ENCODE measurements at places on chromosomes 13 and 19.

GRCh38 chr13:59247171-59247570, 916.6 kb downstream of the DIAPH3 start:
- DNase-seq, result no peak

DNA sequence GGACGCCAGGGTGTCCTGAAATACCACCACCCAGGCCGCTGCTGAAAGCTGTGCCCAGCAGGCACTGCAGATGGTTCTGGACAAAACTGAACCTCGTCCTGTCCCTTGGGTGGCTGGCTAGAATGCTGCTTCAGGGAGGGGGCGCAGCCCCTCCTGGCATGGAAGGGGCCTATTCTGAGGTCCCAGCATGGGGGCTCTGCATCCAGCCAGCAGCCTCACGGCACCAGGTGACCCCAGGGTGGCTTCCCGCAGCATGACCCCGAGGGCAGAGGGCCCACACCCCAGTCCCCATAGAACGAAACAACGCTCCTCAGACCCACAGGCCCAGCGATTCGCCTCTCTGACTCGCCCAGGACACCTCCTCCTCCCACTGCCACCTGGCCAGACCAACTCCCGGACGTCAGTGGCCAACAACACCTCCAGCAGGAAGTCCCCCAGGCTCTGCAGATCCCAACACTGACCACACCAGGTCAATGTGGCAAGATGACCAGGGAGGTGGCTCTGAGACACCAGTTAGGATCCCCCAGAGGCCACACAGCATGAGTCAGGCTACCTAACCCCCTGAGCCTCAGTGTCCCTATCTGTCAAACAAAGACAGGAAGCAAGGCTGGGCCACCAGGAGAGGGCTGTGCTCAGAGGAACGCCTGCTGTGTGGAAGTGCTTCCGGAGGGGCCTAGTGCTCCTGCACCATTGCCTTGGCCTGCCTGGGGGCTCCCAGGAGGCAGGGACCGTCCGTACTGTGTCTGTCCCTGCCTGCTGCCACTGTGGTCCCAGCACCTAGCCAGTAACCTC, 6.1 kb downstream of the MKNK2 start:
- no peak for DNase-seq

- no peak for DNase-seq
These were observed 1135.9 kb upstream of the PCDH20 start for GRCh38 chr13:62551588-62551987.

DNA sequence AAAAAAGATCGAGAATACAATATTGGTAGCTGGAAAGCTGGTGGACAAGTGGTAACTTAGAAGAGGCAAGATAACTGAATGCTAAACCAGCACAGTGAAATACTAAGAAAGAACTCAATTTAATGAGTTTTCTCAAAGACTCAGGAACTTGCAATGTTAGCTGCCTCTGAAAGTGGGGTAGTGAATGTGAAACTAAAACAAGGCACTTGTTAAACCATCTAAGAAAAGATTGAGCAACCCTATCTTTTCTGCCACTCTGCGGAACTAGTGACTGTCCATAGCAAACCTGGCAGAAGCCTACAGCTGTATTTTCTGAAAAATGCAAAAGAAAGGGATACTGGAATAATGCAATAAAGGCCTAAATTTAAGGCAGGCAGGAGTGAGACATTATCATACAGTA, 1574.4 kb upstream of the PRR20A start:
- no peak for DNase-seq

GRCh38 chr13:44384778-44385177, 11.2 kb downstream of the SERP2 start:
- no peak for DNase-seq

Measured in NCI-H524 (cell line).